ENCODE measurements at places on chromosomes 12 and 14. TPM values are rescaled to one million over a fixed set of nuclear protein-coding genes. Genes with fewer than 3 reads are reported as not detected.

- H3K27ac ChIP-seq = no peak overlapping the region
- H3K4me3 ChIP-seq = no peak overlapping the region
- no peaks in the 10 kb centered on the region for H3K4me1 ChIP-seq
- no peaks in the 10 kb centered on the region for H3K27me3 ChIP-seq
- no peak for DNase-seq
- H3K36me3 ChIP-seq = peaks cover 35% of the 10 kb centered on the region
Observed at GRCh38 chr12:122517877-122518276, 8.9 kb downstream of the RSRC2 start.

DNA sequence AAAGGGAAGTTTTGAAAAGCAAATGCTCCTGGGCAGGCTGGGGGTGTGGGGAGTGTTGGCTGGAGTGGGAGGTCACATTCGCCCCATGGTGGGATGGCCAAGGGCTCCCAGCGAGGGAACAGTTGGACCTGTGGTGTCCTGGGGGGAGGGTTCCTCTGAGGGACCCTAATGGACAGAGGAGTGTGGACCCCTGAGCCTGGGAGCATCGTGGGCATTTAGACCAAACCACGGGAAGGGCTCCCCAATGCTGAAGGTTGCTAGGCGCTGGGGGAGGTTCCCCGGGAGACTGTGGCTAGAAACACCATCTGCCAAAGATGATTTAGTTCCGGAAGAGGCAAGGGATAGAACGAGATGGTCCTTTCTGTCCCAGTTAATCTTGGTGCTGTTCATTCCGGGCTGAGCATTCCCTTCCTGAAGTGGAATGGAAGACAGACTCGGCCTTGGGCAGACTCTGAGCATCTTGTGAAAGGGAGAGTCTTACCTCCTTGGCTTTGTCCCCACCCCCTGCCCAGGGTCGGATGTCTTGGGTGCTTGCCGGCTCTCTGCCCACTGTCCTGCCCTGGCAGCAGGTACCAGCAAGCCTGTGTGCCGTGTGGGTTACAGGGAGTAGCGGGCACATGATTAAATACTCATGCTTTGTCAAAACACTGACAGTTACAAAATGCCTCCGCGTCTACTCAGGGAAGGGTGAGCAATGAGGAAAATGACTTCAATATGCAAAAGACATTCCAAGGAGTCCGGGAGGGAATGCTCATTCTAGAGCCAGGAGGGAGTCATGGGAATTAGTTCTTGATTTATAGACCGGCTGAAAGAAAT lies 215.9 kb downstream of the CACNA1C start:
- no peak overlapping the region for H3K27ac ChIP-seq
- DNase-seq = no peak
- peaks cover 7% of the 10 kb centered on the region for H3K4me1 ChIP-seq
- H3K4me3 ChIP-seq = no peak overlapping the region
- no peaks in the 10 kb centered on the region for H3K27me3 ChIP-seq

DNA sequence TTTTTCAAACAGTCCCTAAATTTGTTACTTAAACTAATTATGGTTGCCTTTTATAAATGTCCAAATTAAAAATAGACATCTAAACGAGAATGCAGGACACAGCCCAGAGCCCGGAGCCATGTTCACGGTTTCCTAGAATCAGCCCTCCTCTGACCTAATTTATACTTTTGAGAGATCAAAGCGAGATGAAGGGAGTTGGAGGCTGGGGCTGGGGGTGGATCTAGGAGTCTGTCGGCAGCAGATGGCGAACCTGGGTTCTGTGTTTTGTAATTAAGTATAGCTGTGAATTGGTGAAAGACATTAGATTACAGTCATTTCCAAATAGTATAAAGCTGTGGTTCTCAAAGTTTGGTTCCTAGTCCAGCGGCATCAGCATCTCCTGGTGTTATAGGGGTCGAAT lies 210.1 kb downstream of the SLC41A2 start:
- H3K4me1 ChIP-seq = no peaks in the 10 kb centered on the region
- H3K27ac ChIP-seq = no peak overlapping the region
- no peaks in the 10 kb centered on the region for H3K36me3 ChIP-seq
- DNase-seq = no peak
- H3K27me3 ChIP-seq = no peaks in the 10 kb centered on the region

GRCh38 chr12:1869145-1869544 lies 48.8 kb downstream of the LRTM2 start:
- no peak overlapping the region for H3K27ac ChIP-seq
- H3K36me3 ChIP-seq = no peaks in the 10 kb centered on the region
- no peak overlapping the region for H3K4me3 ChIP-seq
- H3K4me1 ChIP-seq = no peaks in the 10 kb centered on the region

- H3K36me3 ChIP-seq = no peaks in the 10 kb centered on the region
- no peaks in the 10 kb centered on the region for H3K27me3 ChIP-seq
- H3K4me1 ChIP-seq = no peaks in the 10 kb centered on the region
- H3K27ac ChIP-seq = no peak overlapping the region
Observed at GRCh38 chr14:30756594-30756993, 117.8 kb upstream of the COCH start.

DNA sequence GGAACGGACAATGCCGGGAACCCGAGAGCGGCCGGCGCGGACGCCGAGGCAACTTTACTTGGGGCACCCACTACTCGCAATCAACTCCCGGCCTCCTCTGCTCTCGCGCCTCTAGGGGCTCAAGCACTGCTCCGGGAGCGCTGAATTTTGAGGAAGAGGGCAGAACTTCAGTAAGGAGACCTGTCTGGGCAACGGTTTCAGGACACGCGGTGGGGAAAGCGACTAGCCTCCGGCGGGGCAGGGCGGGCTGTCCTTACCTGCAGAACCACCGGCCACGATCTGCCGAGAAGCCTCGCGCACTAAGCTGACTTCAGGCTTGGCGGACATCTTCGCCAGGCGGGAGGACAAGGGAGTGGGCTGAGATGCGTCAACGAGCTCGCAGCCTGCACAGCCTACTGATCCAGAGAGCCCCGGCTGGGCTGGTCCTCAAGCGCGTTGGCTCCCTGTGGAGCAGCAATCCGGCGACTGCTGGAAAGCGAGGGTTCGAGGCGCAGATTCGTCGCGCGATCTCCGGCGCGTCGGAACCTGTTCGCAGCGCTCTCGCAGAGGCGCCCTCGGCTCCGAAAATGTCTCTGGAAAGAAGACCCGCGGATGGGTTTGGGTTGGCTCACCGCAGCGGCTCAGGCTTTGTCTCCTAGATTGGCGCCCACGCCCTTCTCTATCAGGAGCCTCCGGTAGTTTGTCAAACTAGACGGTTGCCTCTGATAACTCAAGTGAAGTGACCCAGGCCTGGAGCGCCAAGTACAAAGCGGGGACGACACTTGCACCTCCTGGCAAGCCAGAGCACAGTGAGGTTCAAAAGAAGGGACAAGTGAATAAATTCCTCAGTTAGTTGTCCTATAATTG lies at the start of gene SLC25A21:
Gene SLC25A21 (minus strand): TSS at position 583 of the 846 bp plus-strand sequence.
- no peaks in the 10 kb centered on the region for H3K4me1 ChIP-seq
- no peaks in the 10 kb centered on the region for H3K27me3 ChIP-seq
- peak within 1 kb of the TSS; percentile 91 for H3K4me3 ChIP-seq
- peak; percentile 77 for DNase-seq
- H3K27ac ChIP-seq = peak within 1 kb of the TSS; percentile 67
- H3K36me3 ChIP-seq = no peaks in the 10 kb centered on the region

GRCh38 chr14:105160776-105161175 lies 7.8 kb downstream of the JAG2 start:
- H3K36me3 ChIP-seq = no peaks in the 10 kb centered on the region
- no peak for DNase-seq
- no peaks in the 10 kb centered on the region for H3K4me1 ChIP-seq
- H3K4me3 ChIP-seq = no peak overlapping the region
- H3K27ac ChIP-seq = no peak overlapping the region

DNA sequence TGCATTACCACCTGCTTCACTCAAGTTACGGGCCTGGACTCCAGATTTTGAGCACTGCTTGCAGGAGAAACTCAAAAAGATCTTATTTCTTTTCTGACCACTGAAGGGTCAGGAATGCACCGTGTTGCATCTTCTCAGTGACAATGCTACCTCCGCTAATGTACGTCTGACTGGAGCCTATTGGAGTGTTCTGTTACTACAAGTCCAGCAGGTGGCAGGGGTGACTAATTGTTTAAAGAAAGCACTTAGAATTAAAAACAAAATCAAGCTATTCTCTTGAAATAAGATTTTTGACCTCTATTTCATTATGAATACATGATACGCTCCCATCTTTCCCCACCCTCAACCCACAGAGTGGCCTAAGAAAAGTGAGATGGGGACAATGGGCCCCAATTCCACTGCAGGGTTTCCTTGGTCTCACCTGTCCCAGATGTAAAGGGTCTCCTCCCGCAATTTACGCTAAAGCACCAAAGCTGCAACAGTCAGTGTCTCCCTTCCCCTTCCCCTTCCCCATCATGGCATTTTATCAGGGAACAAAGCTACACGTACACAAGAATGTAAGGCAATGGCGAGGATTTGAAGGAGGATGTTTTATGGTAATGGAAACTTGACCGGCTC lies 2.2 kb downstream of the TBPL2 start:
- no peaks in the 10 kb centered on the region for H3K36me3 ChIP-seq
- no peaks in the 10 kb centered on the region for H3K27me3 ChIP-seq
- no peak overlapping the region for H3K27ac ChIP-seq
- no peak overlapping the region for H3K4me3 ChIP-seq
- no peaks in the 10 kb centered on the region for H3K4me1 ChIP-seq
- no peak for DNase-seq

- no peaks in the 10 kb centered on the region for H3K36me3 ChIP-seq
- no peak overlapping the region for H3K27ac ChIP-seq
- no peaks in the 10 kb centered on the region for H3K4me1 ChIP-seq
- DNase-seq = no peak
- H3K27me3 ChIP-seq = no peaks in the 10 kb centered on the region
- H3K4me3 ChIP-seq = no peak overlapping the region
Observed at GRCh38 chr14:103549361-103550311, 12.8 kb downstream of the BAG5 start.

DNA sequence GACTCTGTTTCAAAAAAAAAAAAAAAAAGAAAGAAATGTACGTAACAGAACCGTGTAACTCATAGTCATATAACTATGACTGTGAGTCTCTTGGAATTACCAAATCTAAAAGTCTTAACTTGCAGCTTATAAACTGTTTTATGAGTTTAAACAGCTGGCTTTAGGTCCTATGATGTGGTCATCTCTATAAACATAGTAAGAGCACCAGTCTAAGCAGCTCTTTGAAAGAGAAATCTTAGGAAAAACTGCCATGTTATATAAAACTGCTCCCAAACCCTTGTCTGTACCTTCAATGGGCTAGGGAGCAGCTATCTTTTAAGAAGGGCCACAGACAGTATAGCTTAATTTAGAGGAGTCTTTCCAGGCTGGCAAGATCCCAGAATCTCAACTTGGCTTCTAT lies 115.5 kb upstream of the AEBP2 start:
- peaks cover 4% of the 10 kb centered on the region for H3K4me1 ChIP-seq
- no peaks in the 10 kb centered on the region for H3K36me3 ChIP-seq
- H3K27me3 ChIP-seq = no peaks in the 10 kb centered on the region

DNA sequence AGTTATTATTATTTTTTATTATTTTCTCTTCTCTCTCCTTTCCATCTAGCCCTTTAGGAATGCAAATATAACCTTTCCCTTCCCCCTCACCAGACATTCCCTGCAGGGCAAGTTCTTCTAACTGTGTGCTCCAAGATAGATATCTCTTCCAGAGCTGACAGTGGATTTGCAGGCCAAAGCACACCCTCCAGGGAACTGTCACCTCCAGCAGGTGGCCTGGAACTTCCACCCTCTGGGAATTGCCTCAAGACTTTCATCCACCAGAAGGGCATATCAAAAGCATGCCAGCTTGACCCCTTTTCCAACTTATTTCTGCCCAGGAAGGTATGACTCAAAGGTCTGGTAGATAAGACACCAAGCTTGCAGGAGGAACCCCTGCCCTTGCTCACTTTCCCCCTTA lies 13.6 kb upstream of the KCNA5 start:
- H3K4me3 ChIP-seq = no peak overlapping the region
- H3K27ac ChIP-seq = no peak overlapping the region
- H3K4me1 ChIP-seq = no peaks in the 10 kb centered on the region
- H3K27me3 ChIP-seq = no peaks in the 10 kb centered on the region
- no peak for DNase-seq

- DNase-seq = no peak
- no peaks in the 10 kb centered on the region for H3K27me3 ChIP-seq
- no peaks in the 10 kb centered on the region for H3K4me1 ChIP-seq
- no peaks in the 10 kb centered on the region for H3K36me3 ChIP-seq
- no peak overlapping the region for H3K27ac ChIP-seq
- no peak overlapping the region for H3K4me3 ChIP-seq
Observed at GRCh38 chr12:68293347-68293746, 38.8 kb downstream of the MDM1 start.

DNA sequence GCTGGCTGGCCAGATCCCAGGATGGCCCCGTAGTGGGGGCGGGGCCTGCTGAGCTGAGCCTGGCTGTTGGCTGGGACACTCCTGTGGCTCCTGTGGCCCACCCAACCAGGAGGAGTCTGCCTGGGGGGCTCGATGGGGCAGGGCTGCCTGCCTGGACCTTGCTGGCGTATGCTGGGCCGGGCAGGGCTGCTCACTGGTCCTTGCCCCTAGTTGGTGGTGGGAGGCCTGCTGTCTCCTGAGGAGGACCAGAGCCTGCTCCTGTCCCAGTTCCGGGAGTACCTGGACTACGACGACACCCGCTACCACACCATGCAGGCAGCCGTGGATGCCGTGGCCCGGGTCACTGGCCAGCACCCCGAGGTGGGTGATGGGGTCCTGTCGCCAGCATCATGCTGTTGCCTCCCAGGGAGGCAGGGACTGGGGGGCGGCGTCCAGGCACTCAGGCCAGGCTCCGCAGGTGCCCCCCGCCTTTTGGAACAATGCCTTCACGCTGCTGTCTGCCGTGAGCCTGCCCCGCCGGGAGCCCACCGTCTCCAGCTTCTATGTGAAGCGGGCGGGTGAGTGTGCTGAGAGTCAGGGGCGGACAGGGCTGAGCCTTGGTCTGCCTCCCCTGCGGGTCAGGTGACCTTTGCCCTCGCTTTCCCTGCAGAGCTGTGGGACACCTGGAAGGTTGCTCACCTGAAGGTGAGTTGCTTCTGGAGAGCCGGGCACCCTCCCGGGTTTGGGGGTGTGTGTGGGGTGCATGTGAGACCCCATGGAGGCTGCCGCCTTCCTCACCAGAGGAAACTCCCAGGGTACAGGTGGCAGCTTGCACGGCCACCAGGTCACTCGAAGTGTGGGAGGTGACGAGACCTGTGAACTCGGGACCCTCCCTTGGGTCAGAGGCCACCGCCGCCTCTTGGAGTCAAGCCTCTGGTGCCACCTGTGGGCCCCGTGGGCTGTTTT lies 3.4 kb downstream of the NOC4L start:
- no peaks in the 10 kb centered on the region for H3K36me3 ChIP-seq
- no peak overlapping the region for H3K4me3 ChIP-seq
- H3K4me1 ChIP-seq = peaks cover 6% of the 10 kb centered on the region
- no peaks in the 10 kb centered on the region for H3K27me3 ChIP-seq
- H3K27ac ChIP-seq = no peak overlapping the region

GRCh38 chr12:25689996-25690501 lies 137.0 kb upstream of the LMNTD1 start:
- H3K27ac ChIP-seq = no peak overlapping the region
- H3K36me3 ChIP-seq = no peaks in the 10 kb centered on the region
- peak; percentile 66 for DNase-seq
- H3K4me1 ChIP-seq = no peaks in the 10 kb centered on the region
- no peaks in the 10 kb centered on the region for H3K27me3 ChIP-seq
- H3K4me3 ChIP-seq = no peak overlapping the region

- H3K36me3 ChIP-seq = no peaks in the 10 kb centered on the region
- no peaks in the 10 kb centered on the region for H3K4me1 ChIP-seq
- H3K4me3 ChIP-seq = no peak overlapping the region
- no peak overlapping the region for H3K27ac ChIP-seq
Observed at GRCh38 chr14:22427771-22428231, 161.2 kb downstream of the DAD1 start.

The OTX2 gene
- total RNA-seq = not detected

The SLC6A12 gene
- total RNA-seq = 23.7 TPM

The IL31 gene
- not detected for total RNA-seq

The PRORP gene
- total RNA-seq = 22.2 TPM

The BCL11B gene
- total RNA-seq = 0.24 TPM

The KLRB1 gene
- total RNA-seq = 1.4 TPM

The KRT72 gene
- total RNA-seq = not detected

Measured in right lobe of liver (tissue), 6 donors.